ENCODE measurements at places on chromosomes 2 and 18. TPM values are rescaled to one million over a fixed set of nuclear protein-coding genes. Genes with fewer than 3 reads are reported as not detected.

Gene CYTIP
- total RNA-seq: not detected

Gene GREB1
- not detected for total RNA-seq

Gene CKAP2L
- total RNA-seq: 31.7 TPM

Gene ANKRD29
- 0.13 TPM for total RNA-seq

Gene PECR
- total RNA-seq: 6.4 TPM

Gene SLC9A4
- total RNA-seq: not detected

Gene MTCL1
- 48.3 TPM for total RNA-seq

Gene CAVIN2
- total RNA-seq: 15.2 TPM

Gene DCDC2C
- not detected for total RNA-seq

Gene CROCC2
- total RNA-seq: not detected

Gene C2orf72
- not detected for total RNA-seq

Gene FSHR
- not detected for total RNA-seq

DNA sequence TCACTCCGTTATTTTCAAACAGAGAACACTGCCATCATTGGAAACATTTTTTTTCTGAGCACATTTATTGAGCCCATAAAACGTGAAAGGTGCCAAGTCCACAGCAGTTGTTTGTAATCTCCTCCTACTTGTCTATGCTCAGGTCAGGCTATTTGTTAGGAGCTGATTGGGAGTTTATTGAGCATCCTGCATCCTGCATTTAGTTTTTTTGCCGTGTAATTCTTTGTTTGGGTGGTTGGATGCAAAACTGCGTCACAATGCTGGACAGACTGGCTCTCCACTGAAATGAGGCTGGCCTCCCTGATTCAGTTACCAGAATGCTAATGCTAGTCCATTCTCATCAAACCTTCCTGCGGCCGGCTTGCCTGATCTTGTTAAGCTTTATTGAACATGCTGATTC, 71.4 kb downstream of the RAPGEF4 start:
- DNase-seq: no peak

- DNase-seq: no peak
These were observed 38.5 kb downstream of the SPRED2 start for GRCh38 chr2:65393743-65394422.

DNA sequence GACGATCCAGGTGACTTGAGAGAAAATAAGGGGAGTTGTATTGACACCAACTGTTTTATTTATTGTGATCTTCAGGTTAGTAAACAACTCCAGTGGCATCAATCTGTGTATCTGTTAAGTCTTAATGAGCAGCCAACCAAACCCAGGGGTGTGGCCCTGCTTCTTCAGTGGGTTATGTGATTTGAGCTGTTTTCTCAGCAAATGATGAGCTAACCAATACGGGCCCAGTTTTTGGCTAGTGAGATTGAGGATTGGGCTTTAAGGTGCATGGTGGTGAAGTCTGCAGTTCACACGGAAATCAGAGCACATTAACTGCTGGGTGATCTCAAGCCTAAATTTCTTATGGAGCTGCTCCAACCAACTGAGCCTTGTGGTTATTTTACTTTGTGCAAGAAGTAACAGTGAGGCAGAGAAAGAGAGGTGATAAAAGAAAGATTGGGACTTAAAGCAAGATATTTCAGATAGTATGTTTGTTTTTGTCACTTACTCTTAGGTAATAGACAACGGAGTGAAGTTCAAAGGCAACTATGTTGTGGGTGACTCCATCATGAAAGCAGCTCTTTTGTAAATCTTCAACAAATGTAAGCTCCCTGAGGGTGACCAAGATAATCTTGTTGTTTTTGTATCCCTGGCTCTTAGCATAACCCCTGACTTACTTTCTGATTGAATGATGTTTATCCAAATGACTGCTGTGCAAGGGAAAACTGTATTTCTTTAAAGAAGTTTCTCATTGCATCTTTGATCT, 2.4 kb downstream of the MTCL1 start:
- peak; percentile 62 for DNase-seq

GRCh38 chr2:240410808-240411207, 24.7 kb upstream of the GPC1 start:
- DNase-seq: no peak

DNA sequence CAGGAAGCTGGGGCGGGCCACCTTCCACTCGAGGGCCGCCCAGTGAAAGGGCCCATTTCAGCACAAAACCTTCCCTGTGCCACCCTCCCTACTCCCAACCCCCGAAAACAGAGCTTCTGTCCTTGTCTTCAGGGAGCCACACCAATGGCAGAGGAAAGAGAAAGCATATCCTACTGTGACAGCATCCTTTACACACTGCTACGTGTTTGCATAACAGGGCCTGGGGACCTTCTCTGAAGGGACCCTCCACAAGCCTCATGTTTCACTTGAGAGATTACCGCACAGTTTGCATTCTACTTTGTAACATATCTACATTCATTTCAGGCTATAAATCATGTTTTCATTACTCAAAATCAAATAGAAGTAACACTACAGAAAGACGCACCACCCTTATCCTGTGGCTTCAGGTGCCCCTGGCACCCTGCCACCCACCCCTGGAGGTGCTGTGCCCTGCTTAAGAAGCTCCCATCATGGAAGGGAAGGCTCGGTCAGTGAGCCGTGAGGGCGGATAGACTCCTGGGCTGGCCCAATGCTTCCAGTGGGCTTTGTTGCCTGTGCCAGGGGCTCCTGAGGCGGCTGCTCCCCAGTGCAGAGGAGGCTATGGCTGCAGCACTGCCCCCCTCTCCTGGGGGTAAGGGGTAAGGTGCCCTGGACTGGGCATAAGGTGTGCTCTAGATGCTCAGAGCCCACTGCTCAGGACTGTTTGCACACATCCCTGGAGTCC, 52.0 kb downstream of the EIPR1 start:
- DNase-seq: no peak

DNA sequence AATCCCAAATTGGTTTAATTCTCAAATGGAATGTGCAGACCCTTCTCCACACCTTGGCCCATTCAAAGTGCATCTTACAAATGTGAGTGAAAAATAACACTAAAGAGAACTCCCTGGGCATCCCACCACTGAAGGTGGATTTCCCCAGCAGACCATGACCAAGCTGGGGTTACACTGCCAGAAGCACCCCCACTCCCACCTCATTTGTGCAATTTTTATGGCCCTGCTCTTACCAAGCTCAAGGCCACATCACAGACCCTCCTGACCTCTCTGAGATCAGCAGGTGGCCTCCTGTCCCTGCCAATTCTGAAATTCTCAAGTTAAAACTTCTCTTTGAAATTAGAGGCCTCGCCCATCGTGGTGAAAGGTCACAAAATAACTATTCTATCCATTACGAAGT, 21.6 kb downstream of the SIGLEC15 start:
- no peak for DNase-seq

GRCh38 chr2:150520033-150520432, 32.6 kb upstream of the RND3 start:
- DNase-seq: no peak

- DNase-seq: peak; percentile 57
These were observed 24.5 kb downstream of the NIF3L1 start for GRCh38 chr2:200913654-200914053.

GRCh38 chr2:56271275-56271674, 87.5 kb downstream of the CCDC85A start:
- no peak for DNase-seq

DNA sequence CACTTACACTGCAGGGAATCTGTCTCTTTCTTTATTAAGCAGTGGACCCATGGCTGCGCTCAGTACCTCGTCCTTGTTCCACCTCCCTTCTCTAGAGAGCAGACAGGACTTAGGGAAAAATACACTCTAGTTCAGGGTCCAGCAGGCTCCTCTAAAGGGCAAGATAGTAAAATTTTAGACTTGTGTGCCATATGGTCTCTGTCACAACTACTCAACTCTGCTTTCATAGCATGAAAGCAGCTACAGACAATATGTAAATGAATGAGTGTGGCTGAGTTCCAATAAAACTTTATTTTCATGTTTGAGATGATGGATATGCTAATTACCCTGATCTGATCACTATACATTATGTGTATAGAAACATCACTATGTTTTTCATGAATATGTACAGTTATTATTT, 163.1 kb downstream of the BABAM2 start:
- DNase-seq: no peak

DNA sequence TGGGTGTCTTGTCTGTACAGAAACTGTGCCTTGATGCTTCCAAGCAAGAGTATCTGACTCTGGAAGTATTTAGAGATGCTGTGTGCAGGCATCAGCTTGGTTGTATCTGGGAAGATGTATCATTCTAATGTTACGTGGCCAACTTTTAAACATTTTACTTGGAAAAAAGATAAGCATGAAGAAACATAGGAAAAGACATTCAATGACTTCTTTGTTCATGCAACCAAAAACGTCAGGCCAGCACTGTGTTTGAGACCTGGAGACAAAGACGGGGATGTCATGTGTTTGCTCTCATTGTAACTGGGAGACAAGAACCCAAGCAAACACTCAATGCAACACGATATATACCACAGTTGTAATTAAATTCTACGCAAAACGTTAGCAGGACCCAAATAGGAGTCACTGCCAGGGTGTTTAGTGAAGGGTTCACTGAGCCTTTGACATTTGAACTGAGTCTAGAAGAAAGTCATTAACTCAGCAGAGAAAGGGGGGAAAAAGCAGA, 8.9 kb upstream of the SESTD1 start:
- no peak for DNase-seq

DNA sequence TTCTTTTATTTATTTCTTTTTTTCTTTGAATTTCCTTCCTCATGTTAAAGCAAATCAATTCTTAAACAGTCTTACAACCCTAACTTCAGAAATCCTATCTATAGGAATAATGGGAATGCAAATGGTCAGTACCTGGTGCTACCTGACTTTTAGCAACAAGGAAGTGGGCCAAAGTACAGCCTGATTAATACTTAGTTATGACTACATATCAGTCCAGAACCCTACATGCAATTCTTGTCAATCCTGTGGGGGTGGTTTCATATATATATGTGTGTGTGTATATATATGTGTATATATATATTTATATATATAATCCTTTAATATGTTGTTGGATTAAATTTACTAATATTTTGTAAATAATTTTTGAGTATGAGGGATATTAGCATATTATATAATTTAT, 14.8 kb upstream of the TRAPPC8 start:
- DNase-seq: no peak

DNA sequence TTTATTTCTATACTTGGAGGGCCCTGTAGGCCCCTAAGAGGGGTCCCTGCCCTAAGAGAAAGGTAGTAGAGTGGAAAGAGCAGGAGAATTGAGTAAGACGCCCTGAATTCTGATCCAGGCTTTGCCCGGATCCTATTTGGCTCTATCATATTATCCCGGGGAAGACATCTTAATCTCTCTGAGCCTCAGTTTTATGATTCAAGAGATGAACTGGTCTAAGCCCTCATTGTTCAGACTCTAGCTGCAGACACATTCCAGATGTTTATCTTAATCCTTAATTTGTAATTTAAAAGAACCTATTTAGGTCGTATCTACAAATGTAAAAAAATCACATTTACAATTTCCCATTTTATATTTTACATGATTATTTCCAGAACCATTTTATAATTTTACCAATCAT, 220.1 kb downstream of the AGPS start:
- no peak for DNase-seq

DNA sequence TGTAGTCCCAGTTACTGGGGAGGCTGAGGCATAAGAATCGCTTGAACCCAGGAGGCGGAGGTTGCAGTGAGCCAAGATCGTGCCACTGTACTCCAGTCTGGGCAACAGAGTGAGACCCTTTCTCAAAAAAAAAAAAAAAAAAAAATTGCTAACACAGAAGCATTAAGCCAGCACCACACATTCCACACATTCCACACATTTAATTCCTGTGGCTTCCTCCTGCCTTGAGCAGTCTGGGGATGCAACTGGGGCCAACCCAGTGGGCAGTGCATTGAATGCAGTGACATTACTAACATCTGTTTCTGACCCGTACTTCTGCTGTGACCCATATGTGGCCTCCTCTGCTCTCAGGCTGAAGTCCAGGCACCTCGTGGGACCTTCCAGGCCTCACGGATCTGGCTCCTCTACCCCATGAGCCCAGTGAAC, 107.0 kb downstream of the BCL2L11 start:
- DNase-seq: peak; percentile 62

DNA sequence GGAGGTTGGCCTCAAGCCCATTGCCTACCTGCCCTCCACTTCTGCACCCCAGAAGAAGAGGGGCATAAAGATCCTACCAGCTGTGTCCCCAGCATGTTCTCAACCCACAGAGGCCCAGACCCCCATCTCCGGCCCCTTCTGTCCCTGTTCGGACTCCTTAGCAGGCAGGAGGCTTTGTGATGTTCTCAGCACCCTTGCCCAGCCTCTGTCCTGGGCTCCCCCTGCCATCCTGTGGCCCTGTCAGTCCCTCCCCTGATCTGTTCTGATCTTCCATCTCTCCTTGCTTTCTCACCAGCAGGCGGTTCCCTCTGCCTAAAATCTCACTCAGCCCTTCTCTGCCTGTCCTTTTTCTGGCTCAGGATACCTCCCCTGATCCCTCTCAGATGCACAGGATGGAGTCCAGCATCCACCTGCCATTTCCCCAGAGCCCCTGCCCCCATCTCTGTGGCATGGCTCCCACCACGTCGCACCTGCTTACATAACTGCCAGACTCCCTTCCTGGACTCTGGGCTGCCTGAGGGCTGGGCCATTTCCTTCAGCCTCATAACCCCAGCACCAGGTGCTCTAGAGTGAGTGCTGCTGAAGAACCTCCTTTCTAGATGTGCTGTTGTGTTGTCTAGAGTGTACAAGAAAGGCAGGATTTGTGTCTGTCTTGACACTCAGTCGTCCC, 134.0 kb downstream of the CTIF start:
- DNase-seq: no peak

DNA sequence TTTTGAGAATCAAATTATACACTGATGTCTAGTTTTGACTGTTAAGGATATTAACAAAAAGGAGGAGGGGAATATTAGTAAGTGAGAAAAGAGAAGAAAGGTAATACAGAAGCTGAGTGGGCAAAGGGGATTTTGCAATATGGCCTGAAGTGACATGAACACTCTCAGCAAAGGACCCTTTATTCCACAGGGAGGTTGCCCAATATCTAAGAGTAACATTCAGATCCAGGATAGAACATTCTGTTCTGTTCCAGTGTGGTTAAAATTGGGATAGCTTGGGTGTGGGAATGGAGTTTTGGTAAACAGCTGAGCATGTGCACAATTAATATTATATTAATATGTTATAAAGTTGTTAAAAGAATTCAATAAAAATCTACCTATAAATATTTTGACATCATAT, 120.1 kb downstream of the ZNF385B start:
- DNase-seq: no peak

DNA sequence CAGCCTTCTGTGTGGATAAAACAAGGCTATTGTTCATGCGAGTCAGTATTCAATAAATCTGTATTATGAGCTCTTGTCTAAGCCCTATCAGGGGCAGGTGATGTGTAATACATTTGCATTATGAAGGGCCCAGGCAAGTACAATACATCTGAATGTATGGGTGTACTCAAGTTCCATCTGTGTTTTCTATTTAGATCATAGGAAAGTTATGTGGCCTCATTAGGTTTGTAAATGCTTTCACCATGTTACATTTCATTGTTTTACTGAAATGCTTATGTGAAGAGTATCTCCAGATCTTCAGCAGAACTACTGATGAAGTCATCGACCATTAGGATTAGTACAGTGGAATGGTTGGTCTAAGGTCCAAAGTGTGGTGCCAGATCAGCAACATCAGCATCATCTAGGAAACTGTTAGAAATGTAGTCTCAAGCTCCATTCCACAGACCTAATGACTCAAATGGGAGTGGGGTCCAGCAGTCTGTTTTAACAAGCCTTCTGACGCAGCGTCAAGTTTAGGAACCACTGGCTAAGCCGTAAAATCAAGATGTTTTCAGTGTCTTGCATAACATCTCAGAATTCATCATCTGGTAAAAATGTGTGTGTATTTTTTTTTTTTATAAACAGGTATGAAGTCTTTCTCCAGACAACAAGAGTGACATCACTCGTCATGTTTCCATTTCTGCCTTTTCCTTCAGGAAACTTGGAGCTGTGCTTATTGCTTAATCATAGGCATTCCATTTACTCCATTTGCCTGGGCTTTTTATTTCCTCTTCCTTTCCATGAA, 80.5 kb downstream of the LYPD6 start:
- DNase-seq: peak; percentile 97

All from HFFc6 (cell line).